LoVo (cell line): ENCODE measurements at places on chromosomes 6 and 20.

DNA sequence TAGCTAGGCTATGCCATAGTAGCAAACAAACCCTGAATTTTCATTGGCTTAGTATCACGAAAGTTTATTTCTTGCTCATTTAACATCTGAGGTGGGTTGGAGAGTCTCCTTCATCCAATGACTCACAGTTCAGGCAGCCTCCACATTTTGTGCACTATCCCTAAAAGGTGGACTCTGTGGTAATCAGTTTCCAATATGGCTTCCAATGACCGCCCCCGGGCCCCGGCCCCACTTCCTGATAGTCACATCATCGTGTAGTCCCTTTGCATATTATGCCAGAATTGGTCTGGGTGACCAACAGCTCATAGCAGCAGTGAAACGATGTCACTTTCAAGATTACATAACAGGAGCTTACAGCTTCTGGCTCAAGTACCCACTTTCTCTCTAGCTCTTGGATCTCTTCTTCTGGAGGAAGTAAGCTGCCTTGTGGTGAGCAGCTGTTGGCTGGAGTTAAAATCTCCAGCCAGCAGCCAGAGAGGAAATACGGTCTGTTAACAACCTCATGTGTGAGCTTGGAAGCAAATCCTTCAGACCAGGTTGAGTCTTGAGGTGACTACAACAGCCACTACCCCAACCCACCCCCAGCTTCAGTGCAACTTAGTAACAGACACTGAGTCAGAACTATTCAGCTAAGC is 7.8 kb downstream of the HCRTR2 start:
- DNase-seq, result no peak

GRCh38 chr6:157267654-157268053 is 55.7 kb downstream of the TMEM242 start:
- DNase-seq, result no peak

- no peak for DNase-seq
Observed at GRCh38 chr20:37804584-37805566, 98.1 kb upstream of the VSTM2L start.

DNA sequence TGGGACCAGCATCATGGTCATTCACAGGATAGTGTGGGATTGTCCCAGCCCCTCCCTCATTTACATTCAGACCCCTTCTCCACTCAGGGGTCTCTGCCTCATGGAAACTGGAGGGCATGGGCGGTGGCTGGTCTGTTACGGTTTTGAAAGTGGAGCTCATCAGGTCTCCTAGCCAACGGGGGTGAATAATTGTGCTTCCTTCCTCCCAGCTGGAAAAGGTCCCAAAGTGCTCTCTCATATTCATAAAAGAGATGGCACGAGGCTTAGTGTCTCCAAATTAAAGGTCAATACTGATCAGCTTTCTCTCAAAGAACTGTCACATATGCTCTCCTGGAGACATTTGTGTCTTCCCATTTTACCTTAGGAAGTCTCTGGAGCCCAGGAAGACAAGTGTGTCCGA is 19.9 kb downstream of the JARID2 start:
- DNase-seq, result no peak

DNA sequence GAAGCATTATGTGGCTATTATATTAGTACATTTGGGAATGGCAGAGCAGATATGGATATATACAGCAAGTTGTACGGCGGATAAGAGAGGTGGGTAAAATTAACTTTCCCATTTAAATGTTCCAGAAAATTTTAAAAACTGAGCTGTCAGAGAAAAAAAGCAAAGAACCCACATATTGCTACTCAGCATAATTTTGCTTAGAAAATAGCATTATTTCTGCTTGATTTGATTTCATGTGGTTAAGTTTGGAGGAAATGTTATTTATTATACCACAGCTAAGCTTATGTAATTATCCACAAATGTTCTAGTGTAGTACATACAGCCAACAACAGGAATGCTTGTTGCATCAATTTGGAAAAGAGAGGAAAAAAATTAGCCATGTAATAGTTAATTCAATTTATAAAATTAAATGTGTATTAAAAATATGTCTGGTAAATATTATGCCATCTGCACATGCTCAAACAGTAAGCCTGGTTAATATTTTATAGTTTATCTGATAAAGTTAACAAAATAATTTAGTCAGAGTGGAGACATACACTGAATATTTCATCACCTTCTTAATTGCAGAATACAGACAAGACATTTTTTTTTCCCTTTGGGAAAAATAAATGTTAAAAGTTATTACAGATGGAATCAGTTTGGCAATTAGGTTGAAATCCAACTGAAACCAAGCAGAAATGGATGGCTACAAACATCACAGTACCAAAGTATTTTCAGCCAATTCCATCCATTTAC is 172.1 kb upstream of the ID4 start:
- DNase-seq, result no peak

GRCh38 chr6:89862698-89863097 is 31.6 kb upstream of the GJA10 start:
- DNase-seq, result no peak

DNA sequence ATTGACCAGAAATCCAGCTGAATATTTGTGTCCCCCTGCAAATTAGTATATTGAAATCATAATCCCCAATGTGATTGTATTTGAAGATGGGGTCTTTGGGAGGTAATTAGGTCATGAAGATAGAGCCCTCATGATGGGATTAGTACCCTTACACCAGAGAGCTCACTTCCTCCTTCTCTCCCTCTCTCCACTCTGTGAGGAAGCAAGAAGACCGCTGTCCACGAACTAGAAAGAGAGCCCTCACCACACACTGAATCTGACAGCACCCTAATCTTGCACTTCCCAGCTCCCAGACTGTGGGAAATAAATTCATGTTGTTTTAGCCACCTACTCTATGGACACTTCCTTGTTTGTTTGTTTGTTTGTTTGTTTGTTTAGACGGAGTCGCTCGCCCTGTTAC is 11.9 kb upstream of the PLAGL1 start:
- DNase-seq, result no peak

- DNase-seq, result peak; percentile 5
Observed at GRCh38 chr6:38974389-38975151, 74.0 kb upstream of the GLP1R start.
